Stimulated activated CD8-positive, alpha-beta memory T cell treated with anti-CD3 and anti-CD28 coated beads, Interleukin-7, amount 100 ng/mL, for 1 hour (primary cell): ENCODE measurements at places on chromosomes 5 and 9.

GRCh38 chr5:10538789-10539686 lies 24.8 kb upstream of the ANKRD33B start:
- no peak for DNase-seq

- DNase-seq: no peak
Measured at GRCh38 chr5:174229514-174230370, 184.2 kb downstream of the NSG2 start.

DNA sequence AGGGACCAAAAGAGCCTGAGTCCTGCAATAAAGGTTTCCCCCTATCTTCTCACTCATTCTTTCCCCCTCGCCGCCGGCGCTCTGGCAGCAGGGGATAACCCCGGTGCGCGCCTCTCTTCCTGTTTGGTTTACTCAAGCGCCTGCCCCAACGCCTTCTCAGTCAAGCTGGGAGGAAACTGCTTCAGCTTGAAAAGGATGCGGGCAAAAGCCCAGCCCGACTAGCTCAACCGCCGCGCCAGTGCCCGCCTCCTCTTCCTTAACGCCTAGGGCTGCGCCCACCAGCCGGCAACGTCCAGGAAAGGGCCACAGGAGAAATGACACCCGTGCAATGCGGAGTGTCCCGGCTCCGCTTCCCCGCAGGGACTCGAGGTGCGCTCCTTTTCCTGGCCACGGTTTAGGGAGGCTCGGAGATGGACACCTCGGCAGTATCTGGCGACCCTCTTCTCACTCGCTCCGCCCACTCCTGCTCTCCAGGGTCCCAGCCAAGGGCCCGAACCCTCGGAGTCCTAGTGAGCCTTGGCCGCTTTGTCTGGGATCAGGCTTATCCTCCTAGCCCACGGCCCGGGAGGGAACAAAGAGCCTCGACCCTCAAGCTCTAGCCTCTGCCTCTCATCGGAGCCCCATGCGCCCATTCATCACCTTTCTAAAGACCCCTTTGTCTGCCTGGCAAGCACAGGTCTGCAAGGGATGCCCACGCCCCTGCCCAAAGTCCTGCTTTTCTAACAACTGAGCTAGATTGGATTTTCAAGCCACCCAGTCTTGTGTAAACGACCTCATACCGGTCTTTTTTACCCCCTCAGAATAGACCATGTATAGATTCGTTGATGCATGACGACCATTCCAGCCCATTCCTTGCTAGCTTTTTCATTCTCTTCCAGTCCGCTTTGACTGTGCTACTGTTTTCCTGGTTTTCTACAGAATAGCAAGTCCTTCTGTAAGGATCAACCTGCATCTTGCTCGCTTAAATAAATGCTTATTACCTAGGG lies 2.0 kb downstream of the ST8SIA4 start:
- peak; percentile 71 for DNase-seq

GRCh38 chr5:6279607-6280006 lies 98.7 kb downstream of the MED10 start:
- no peak for DNase-seq

DNA sequence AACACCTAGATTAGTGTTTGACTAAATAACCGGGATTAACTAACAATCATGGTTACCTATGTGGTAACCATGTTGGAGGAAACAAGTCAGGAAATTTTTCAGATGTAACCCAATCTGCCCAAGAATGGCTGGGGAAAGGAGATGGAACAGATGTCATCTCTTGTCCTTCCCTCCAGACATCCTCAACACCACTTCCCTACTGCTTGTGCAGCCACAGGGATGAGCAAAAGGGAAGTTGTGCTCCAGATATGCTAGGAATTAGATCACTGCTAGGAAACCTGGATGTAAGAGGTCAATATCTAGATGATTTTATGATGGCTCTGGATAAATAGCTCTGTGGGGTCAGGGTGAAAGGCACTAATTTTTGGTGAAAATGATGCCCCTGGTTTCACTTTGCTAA lies 61.3 kb upstream of the ELL2 start:
- no peak for DNase-seq

DNA sequence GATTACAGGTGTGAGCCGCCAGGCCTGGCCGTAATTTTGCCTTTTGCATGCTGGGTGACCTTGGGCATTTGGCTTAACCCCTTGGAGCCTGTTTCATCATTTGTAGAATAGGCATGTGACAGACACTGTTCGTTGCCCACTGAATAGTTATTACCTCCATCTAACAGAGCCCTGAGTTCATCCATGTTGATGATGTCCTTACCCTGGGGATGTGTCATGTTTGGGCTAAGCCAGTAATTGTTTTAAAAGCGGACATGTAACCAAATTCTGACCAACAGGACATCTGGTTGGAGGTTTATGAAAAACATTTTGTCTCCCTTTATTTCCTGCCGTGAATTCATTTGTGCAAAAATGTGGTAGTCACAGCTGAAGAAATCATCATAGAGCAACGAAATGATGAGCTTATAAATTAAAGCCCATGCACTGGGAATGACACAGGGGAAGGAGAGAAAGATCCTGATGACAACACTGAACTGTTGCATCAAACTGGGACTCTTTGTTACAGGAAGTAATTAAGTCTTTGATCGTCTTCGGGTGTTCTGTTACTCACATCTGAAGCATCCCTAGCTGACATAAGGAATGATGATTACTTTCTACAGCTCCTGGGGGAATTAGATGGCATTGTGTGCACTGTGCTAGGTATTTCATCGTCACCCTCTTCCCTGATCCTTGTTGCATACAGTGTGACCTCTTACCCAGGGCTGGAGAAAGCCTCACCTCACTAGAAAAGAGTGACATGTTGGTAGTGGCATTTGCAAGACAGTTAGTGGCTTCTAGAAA lies 117.8 kb downstream of the FGF18 start:
- no peak for DNase-seq

GRCh38 chr9:92535940-92536850 lies at the start of gene ECM2:
Gene ECM2 (minus strand): TSS chr9:92535990. CDS start chr9:92522866, 13,124 bp downstream.
- no peak for DNase-seq
